ENCODE measurements at places on chromosomes 12 and 14.
A peak's percentile ranks its signal among the peaks of the same experiment; 100 is the strongest.

- no peak for DNase-seq
Measured at GRCh38 chr12:61546296-61546695, 713.9 kb upstream of the USP15 start.

- no peak for DNase-seq
Measured at GRCh38 chr14:63701606-63702299, 26.1 kb downstream of the SGPP1 start.

DNA sequence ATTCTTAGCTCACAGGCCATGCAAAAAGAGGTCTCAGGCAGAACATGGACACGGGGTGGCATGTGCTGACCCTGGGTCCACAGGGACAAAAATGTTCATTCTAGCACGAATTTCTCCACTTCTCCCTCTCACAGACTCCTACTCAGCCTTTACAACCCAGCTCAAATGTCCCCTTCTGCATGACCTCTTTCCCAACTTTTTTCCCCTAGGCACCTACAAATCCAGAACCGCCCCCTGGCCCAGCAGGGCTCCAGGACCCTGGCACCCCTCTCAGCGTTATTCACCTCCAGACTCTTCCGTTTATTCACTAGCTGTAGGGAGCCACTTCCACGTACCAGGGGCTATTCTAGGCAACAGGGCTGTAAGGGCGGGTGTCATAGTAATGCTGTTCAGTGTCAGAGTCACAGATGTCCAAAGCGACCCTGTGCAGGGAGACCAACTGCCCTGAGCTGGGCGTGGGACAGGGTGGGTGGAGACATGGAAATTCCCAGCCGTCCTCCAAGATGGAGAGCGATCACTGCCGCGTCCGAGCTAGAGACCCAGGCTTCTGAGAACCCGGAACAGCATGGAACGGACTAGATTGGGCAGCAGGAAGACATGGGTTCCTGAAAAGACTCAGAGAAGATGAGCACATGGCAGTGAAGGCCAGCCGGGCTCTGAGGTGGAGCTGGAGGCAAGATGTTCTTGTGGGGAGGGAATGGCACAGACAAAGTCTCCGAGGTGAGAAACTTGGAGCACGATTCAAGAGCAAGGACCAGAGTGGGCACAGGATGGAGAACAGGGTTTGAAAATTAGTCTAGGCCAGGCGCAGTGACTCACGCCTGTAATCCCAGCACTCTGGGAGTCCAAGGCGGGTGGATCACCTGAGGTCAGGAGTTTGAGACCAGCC lies 274.9 kb upstream of the RTL1 start:
- no peak for DNase-seq

DNA sequence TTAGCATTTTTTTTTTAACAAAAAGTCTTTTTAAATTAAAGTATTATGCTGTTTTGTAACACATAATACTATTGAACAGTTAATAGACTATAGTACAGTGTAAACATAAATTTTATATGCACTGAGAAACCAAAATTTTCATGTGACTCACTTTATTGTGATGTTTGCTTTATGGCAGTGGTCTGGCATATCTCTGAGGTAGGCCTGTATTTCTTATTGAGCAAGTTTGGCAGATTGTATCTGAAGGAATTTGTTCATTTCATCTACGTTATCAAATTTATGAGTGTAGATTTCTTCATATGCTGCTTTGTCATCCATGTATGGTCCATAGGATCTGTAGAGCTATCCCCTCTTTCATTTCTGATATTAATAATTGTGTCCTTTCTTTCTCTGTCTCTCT lies 78.8 kb upstream of the PDE3A start:
- DNase-seq = no peak

GRCh38 chr12:103965590-103966504 lies at the start of gene TDG:
TSS of gene TDG (plus strand) at chr12:103965872. CDS start at chr12:103966038, 166 bp downstream.
- peak; percentile 99 for DNase-seq

DNA sequence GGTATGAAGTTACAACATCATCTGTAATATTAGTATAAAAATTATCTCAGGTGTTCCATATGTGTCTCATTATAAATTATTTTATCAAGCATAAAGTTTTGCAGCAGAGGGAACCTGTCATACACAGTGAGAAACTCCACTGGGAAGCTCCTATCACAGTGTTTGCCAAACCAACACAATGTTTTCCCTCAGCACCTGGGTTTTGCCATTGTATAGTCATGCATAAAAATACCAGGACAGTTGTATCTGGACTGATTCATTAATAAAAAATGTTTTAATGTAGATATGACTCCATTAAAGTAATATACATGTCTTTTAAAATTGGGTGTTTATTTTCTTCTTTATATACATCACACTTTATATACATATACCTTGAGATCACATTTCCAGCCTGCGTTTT lies 56.6 kb downstream of the METTL25 start:
- DNase-seq = no peak

DNA sequence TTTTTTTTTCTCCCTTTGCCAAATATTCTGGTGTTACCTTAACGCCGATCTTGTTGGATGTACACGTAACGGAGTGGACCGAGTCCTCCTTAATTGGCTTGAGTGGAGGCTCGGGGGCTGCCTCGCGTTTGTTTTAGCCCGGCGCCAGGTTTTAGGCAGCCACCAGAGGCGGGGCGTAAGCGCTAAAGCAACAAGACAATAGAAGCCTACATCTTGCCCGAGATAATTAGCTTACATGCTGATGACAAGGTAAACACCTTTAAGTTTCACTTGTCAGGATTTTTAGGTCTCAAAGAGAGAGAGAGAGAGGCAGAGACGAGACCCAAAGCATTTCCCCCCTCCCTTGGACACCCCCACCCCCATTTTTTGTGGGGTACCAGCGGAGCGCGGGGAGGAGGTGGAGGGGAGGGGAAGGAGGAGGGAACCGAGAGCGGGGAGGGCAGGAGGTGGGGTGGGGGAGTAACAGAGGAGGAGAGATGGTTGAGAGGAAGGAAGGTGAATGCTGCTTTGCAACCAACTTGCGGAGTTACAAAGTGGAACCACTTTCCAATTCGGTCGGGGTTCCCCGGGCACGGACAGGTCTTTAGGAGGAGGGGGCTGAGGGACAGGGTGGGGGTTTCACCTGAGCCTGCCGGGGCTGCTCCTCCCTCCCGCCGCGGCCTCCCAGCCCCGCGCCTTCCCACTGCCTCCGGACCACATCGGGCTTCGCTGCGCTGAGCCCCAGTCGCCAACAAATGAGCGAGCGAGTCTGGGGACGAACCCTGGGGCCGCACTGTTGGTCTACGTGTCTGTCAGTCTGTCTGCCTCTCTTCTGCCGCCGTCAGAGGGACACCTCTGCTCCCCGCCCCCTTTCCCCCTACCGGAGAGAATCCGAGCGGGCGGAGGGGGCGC lies at the start of gene NKX2-1:
TSS of gene NKX2-1 (minus strand) at position 802 of the 891 bp plus-strand sequence. CDS start at position 699, 103 bp downstream.
- DNase-seq = peak; percentile 35

- DNase-seq = no peak
Measured at GRCh38 chr12:67504026-67504425, 144.5 kb upstream of the DYRK2 start.

All from NCI-H2227 treated with DMSO at 0.1 percent for 48 hours (cell line).